ENCODE measurements at places on chromosomes 5 and 9.

DNA sequence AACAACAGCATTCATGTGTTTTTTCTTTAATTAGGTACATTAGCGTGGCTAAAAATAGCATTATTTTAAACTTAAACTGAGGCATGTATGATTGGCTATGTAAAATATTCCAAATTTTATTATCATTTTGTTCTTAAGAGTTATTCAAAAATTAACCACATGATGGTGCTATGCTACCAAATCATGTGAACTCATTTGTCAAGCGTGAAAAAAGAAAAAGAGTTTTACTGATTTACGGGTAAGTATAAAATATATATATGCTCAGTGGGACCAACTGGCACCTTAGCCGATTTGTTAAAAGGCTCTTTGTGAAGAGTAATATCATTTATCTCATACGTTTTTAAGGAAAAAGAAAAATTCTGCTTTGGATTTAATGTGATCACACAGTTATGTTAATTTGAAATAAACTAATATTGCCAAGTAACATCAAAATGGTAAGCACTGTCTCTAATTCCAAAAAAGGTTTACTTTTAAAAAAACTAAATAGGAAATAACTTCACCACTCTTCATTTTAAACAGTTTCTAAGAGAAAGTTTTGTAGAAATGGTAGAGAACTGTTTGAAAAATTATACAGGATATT lies 1042.3 kb downstream of the CDH12 start:
- DNase-seq: peak; percentile 5

DNA sequence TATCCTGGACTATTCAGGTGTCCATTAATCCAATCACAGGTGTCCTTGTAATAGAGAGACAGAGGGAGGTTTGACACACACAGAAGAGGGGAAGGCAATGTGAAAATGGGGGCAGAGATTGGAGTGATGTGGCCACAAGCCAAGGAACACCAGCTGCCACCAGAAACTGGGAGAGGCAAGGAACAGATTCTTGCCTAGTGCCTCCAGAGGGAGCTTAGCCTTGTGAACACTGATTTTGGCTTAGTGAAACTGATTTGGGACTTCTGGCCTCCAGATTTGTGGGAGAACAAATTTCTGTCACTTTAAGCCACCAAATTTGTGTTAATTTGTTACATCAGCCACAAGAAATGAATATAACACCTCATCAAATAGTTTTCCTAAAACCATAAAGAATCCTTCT lies 416.2 kb downstream of the ENC1 start:
- DNase-seq: no peak

- no peak for DNase-seq
These were observed 145.5 kb downstream of the SAXO1 start for GRCh38 chr9:18887546-18887945.

DNA sequence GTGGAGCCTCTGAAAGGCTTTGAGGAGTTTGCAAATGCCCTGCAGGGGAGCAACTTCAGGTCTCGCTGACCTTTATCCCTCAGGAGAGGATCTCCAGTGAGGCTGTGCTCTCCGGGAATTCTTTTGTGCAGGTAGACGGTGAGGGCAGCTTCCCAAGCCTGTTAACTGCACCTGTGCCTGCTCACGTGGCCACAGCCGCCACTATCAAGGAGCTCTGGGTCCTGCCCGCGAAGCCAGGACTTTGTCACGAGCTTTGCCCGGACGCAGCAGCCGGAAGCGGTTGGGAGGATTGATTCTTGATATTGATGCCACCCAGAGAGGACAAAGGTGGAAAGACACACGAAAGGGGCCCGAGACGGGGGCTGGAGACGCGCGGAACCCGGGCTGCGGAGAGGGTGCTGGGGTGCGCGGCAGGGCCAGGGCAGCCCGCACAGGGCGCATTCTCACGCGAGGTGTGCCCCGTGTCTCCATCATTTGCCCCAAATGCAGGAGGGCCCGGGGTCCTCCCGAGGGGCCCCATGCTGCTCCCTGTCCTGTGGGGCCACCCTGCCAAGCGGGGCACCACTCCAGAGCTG lies 18.2 kb downstream of the SLC9A3 start:
- DNase-seq: no peak

DNA sequence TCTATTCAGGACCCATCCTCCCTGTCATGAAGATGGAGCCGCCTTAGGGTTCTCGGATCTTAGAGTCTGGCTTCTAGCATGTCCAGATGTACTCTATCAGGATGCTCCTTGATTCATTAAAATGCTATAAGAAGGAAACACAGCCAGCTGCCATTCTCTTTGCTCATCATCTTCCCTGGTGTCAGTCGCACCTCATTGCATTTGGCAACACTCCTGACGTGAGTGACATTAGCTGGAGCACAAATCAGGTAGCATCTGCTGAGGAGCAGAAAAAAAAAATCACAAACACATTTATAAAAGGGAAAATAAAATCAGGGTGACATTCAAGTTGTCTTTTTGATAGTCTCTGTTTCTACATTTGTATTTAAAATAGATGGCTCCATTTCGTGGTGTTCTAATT lies 226.1 kb upstream of the NMUR2 start:
- DNase-seq: no peak

GRCh38 chr5:218457-219291 lies 554 bp downstream of the SDHA start:
- DNase-seq: peak; percentile 28

DNA sequence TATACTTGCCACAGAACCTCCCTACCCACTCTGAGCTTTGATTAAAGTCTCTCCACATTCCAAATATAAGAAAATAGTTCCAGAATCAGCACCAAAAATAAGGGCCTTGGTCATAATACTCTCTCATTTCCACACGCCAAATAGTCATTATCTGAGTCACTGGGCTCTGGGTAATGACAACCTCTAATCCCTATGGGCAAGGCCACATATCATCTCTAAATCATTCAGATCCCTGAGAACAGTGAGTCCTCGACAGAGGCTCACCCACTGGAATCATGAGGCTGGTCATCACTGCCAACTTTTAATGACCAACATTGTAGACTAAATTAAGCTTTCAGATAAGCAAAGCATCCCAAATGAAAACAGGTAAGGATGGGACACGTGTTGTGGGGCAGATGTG lies 28.1 kb downstream of the FAM114A2 start:
- DNase-seq: no peak

- peak; percentile 76 for DNase-seq
These were observed 157.0 kb upstream of the RAI14 start for GRCh38 chr5:34499001-34499734.

DNA sequence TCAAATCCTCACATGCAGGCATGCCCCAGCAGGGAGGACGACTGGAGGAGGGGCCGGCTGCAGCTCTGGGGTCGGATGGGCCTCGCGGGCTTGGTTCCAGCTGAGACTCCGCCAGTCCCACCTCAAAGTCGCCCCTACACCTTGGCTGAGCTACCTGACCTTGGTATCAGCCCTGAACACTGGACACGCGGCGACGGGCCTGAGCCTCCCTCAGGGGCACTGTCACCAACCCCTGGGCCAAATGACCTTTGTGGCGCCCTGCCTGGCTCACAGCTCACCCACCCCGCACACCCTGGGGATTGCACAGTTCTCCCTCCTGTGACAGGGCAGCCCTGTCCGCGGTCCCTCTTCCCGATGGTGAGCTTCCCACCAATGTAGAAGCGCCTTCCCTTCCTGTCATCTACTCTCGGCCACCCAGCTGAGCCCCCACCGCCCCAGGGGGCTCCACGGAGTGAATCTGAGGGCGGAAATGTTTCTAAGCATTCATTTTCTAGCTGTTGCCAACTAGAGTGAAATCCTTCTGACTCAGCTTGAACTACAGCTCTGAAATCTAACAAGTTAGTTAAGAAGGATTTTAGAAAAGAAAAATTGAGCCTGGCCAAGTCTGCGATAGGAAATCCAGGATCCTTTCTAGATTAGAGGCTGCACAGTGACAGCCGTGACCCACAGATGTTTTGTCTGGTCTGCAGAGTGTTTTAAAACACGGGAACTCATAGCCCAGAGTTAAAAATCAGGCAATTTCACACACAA lies 138.9 kb upstream of the PHYKPL start:
- DNase-seq: no peak

GRCh38 chr5:133924221-133924920 lies 44.1 kb downstream of the C5orf15 start:
- no peak for DNase-seq

DNA sequence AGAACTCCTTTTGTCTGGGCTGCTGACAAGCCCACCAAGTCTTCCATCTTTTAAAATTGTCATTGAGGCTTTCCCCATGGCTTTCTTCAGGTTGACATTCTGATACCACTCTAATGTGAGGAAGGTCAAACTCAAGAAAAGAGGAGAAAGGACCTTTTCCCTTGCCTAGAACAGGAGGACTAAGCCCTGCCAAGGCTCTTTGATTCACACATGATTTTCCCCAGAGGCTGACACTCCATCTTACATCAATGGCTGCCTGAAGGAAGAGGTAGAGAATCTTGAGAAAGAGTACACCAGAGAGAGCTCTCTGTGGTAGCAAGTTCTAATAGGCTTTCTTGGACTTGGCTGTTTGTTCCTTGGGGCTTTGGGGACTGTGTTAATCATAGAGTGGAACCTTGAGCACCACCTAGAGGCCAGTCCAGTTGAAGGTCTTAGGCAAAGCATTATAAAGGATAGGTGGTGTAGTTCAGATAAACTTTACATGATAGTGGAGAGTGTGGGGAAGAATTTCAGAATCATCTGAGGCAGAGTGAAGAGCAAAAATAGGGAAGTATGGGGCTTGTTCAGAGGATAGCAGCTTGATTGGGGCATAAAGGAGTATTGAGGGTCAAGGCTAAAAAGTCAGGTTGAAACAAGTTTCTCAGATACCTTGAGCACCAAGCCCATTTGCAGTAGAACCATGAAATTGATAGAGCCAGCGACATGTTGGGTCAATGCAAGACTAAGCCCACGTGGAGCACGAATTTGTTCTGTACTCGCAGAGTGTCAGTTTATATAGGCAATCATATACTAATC lies 36.7 kb downstream of the NDFIP1 start:
- DNase-seq: peak; percentile 47

DNA sequence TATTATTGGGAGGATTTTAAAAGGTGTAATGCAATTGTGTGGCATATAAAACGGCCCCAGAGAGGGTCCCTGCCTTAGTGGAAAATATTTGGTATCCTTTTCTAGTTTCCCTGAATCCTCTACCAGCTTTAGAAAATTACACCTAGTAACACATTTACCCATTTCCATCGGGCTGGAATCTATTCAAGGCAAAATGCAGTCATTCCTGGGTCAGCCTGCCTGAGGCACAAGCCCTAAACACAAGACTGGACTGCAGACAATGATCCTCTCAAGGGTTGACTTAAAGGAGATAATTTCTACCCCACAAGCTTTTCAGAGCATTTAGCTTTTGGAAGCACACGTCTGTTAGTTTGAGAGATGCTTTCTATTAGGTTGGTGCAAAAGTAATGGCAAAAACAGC lies 124.4 kb upstream of the ADAMTSL1 start:
- no peak for DNase-seq

DNA sequence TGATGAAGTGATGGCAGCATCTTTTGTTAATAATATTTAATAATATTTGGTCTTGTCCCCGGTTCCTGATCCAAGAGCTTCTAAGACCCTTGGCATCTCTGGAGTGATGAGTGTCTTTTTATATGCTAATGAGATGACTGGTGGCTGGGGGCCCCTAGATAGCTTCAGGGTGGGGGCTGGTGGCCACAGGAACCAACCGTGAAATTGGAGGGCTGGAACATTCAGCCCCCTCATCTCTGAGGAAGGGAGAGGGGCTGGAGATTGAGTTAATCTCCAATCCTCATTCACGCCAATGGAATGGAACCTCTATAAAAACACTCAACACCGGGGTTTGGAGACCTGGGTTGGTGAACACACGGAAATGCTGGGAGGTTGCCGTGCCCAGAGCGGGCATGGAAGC lies 78.2 kb upstream of the RAPGEF1 start:
- DNase-seq: no peak

GRCh38 chr9:12785260-12785770 lies 10.5 kb downstream of the LURAP1L start:
- peak; percentile 74 for DNase-seq

DNA sequence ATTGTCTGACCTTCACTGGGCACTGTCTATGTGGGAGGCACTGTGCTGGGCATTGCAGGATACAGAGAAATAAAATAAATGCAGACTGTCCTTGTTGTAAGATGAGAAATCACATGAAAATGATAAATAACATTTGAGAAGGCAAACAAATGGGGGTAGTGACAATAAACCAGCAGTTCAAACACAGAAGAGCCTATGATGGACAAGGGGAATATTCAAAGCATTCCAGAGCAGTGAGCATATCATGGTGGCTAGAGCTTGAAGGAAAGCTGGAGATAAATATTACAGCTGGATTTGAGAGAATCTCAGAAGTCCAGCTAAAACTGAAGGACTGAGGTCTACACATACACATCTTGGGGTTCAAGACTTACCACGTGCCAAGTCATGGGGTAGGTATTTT lies 209.9 kb downstream of the ASTN2 start:
- DNase-seq: no peak

GRCh38 chr9:100602342-100602801 lies 24.5 kb downstream of the CAVIN4 start:
- DNase-seq: peak; percentile 58

DNA sequence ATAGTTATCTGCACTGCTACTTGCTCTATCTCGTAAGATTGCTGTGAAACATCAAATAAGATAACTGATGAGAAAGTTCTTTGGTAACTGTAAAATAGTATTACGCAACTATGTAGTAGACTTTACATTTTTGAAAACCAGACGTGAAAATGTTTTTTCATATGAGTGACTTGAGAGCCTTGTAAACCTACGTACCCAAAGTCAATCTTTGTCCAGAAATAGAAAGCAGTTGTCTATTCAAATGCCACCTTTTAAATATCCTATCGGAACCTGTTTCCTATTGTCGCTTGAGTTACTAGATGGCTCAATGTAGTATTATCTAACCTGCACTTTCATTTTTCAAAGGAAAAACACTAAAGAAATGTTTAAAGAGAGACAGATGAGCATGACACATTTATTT lies 1.6 kb downstream of the FNIP1 start:
- DNase-seq: no peak

DNA sequence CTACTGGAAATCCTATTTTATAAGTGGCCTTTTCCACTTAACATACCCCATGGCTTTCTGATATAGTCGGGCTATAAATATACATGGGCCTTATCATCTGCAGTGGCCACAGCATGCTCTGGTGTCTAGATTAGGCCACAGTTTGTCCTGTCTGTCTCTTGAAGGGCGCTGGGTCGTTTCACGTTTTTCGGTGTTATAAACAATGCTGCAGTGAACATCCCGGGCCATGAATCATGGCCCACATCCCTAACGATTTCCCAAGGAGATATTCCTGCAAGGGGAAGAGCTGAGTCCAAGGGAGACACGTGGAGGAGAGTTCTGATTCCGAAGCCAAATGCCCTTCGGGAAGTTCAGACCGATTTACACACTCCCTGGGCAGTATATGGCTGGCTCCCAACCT lies 8.4 kb downstream of the PLPP7 start:
- no peak for DNase-seq

- no peak for DNase-seq
These were observed 289.7 kb downstream of the FBXL7 start for GRCh38 chr5:15789642-15790041.

- no peak for DNase-seq
These were observed 41.9 kb downstream of the COL15A1 start for GRCh38 chr9:98985596-98985995.

GRCh38 chr9:20929276-20929675 lies 102.2 kb downstream of the HACD4 start:
- no peak for DNase-seq
